Hepatocyte (in vitro differentiated cells): ENCODE measurements at places on chromosomes 6 and 20.

GRCh38 chr20:50745634-50746137 lies 14.3 kb downstream of the PARD6B start:
- DNase-seq, result no peak

- no peak for DNase-seq
These were observed 199.8 kb downstream of the PLCB1 start for GRCh38 chr20:8331740-8332412.

DNA sequence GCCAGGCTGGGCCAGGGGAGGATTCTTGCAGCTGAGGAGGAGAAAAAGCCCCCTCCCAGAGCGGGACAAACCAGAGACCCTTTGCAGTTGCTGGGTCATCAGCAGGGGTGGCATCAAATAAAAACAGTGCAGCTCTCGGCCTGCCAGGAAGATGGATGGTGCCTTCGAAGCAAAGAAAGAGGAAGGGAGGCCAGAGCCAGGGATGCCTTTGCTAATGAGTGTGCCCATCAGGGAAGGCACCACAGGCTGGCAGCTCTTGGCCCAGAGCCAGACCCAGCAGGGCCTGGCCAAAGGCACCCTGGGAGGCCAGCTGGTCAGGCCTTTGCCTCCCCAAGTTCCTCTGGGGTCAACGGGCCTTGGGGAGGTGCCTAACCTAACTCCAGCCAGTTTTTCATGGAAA lies 26.3 kb upstream of the ZNF318 start:
- DNase-seq, result no peak

DNA sequence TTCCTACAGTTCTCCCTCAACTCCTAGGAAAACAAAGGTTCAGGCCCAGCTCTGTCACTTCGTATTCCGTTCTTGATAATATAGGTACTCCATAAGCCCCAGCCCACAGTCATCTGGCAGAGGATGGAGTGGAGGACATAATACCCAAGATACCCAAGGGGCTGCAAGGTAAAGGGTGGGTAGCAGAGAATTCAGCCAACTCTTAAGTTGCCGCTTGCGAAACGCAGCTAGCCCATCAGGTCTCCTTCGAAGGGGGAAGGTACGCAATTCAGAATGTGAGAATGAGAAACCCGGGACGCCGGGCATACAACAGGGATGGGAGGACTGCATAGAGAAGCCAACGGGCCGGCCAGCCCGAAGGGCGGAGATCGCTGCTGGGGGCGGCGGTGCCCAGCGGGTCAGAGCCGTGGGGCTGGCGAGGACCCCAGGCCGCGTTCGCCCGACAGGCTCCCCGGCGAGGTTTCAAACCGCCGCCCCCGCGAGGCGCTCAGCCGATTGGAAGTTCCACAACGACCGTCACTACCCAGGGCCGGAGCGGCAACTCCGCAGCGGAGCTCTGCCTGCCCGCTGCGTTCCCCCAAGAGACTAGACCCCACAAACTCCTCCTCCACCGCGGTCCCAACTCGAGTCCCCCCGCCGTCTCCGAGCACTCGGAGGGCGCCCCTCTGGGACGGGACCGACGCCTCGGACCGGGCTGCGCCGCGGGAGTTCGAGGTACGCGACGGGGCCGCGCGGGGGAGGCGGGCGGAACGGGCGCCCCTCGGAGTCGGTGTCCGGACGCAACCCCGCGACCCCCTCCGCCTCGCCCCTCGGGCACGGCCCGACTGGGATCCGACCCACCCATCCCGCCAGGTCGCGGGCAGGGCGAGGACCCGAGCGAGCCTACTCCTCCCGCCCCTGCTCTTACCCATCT lies 911 bp downstream of the CDK19 start:
- DNase-seq, result peak; percentile 78

DNA sequence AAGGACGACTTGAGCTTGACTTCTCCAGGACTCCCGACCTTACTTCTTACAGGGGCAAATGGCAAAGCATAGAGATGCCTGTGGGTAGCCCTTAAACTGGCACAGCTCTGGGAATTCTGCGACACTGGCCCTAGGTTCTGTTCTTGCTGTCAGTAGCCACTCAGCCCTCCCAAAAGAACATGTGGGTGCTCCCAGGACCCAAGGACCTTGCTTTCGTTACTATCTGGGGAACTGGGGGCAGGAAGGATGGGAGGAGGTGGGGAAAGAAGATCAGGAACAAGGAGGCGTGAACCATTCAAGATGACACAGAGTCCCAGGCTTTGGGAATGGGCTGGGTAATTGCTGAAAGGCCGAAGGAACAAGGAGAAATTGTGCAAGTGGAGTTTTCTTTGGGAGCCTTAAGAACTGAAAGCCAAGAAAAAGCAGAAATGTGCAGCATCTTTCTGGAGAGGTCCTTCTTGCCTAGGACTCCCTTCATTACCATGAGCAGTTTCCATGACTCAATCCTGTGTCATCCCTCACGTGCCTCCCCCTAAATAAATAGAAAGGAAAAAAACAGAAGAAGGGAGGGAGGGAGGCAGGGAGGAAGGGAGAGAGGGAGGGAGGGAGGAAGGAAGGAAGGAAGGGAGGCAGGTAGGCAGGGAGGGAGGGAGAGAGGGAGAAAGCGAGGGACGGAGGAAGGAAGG lies 284.6 kb upstream of the FOXQ1 start:
- DNase-seq, result peak; percentile 23

DNA sequence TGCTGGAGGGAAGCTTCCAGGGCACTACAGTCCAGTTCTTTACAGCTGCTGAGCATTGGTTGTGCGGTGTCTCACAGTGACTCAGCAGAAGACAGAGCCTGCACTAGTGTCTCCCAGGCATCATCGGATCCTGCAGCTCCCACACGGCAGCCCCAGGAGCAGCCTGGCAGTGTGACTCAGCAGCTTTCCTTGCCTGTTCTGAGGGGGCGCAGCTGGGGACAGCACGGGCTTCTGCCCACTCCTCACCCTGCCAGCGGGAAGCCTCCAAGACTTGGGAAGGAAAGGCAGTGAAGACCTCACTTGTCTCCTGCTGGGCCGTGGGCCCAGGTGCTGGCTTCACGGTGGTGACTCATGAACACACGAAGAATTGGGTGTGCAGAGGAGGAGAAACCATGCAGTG lies 165.4 kb downstream of the SYNDIG1 start:
- peak; percentile 68 for DNase-seq

- no peak for DNase-seq
These were observed 197.5 kb upstream of the SIM1 start for GRCh38 chr6:100662264-100662663.

- no peak for DNase-seq
These were observed 467.5 kb downstream of the PRKN start for GRCh38 chr6:162260027-162260426.

GRCh38 chr6:107695061-107695720 lies 128.9 kb downstream of the SCML4 start:
- no peak for DNase-seq

- DNase-seq, result no peak
These were observed 10.9 kb downstream of the SLC32A1 start for GRCh38 chr20:38735172-38735571.

DNA sequence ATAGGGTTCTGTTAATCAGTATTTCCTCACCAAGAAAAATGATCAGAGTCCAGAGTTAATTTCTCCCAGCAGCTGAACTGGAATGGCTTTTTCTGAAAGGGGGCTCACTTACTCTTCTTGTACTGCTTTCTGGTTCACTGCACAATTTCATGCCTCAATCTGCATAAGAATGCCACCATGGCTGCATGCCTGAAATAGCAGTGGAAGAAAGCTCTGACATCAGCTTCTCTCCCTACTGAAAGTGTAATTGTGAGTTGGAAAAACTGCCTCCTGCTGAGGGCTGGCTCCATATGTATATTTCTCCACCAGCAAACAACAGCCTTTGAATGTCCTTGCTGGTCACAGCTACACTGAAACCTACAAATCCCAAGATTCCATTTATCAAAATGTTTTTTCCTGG lies 1027.2 kb upstream of the GJE1 start:
- DNase-seq, result no peak

DNA sequence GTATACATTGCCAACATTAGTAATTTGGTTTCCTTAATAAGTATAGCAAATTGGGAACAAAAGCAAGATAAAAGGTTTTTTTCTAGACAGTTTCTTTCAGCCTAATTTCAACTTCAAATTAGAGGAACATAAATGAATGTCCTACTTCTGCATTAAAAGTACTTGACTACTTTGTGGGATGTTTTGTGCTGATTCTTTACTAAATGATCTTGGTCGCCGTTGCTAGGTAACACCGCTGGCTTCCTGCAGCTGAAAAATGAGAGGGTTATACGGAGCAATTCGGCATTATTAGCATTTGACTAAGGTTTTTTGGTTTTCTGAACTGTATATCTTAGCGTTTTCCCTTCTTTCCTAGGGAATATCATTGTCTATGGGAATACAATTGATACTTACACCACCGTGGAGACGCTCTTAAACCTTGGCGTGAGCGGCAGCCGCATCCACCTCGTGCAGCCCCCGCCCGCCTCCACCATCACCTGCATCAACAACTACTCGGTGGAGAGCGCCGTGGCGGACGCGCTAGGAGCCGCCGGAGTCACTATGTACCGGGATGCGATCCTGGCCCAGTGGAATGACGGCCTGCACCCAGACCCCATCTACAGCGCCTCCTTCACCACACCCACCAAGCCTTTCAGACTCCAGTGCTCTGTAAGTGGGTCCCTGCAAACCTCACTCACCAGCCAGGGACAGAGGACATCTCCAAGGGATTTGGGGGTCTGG lies 90.9 kb upstream of the INSM1 start:
- no peak for DNase-seq

DNA sequence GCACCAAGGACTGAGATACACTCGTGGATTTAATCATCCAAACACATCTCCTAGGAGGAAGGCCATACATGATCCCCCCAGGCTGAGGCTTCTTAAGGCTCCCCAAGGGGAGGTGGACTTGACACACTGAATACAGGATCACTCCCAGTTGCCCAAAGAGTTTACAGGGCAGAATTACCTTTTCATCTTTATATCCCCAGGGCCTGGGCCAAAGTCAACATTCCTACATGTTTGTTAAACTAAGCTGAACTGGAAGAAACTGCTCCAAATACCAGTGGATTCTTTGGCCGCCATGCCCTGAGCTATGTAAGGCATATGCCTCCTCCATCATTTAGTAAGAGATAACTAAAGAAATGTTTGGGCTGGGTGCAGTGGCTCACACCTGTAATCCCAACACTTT lies 22.2 kb upstream of the SERPINB1 start:
- DNase-seq, result no peak

DNA sequence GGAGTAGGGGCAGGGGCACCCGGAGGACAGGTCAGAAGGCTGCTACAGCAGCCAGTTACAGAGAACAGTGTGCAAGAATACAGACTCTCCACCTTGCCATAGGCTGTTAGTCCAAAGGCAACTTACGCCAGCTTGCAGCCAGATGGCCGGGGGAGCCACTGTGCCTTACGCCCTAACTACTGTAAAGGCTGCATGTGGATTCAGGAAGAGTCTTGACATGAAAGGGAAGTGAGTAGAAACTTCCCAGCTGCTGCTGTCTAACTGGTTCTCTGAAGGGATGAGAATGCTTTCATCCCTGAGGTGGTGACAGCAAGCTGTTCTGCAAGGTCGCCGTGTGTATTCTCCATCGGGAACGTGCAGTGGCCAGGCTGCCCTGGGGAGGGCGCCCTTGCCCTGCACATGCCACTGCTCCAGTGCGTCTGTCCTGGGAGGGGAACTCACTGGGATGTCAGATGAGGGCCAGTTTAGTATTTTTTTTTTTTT lies 46.1 kb downstream of the LYRM4 start:
- peak; percentile 51 for DNase-seq

DNA sequence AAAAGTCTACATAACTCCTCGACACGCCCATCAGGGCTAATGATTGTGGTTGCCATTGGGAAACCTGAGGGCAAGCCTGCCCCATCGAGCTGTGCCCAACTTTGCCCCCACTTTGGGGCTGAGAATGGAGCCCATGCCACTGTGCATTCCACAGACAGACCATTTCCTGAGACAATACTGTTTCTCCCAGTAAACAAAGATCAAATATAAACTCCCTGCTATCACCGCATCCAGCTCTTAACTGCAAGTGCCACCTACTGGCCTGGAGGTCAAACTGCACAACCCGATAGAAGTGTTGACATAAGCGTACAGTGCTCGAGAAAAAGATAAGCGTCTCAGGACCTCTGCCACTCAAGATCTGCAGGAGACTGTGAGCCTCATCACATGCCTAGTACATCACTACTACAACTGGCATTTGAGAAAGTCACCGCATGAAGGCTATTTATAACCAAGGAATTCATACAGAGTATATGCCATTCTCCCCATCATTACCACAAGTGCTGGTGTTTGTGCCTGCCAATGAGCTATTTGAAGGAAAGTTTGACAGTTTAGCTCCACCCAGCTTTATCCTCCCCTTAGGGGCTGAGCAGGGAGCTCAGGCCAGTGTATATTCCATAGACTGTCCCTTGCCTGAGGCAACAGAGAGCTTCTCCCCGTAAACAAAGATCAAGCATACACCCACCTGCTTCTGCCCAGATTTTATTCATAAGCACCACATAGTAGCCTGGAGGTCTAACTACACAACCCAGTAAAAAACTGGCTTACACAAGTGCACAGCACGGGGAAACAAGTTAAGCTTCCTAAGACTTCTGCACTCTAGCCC lies 4.5 kb upstream of the DEFB126 start:
- no peak for DNase-seq

- no peak for DNase-seq
These were observed 66.7 kb downstream of the MYO6 start for GRCh38 chr6:75815756-75816155.
